Activated CD4-positive, alpha-beta T cell treated with anti-CD3 and anti-CD28 coated beads for 24 hours (primary cell): ENCODE measurements at places on chromosomes 3 and 15.

GRCh38 chr15:29480278-29480677, 210.7 kb upstream of the NSMCE3 start:
- DNase-seq: no peak

DNA sequence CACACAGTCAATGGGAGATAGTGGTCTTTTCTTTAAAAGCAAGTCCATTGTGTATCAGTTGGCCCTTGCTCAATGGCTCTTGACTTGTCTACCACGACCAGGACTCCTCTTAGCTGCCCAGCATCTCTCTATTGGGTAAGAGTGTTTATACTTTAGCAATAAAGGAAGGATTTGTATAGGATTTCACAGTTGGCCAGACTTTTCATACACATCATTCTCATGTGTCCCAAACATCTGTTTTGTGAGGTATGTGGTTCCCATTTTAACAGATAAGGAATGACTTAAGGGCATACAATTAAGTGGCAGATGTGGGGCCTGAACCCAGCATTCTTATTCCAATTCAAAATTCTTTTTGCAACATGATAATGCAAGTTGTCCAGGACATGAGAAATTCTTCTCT, 191.5 kb downstream of the CHST2 start:
- DNase-seq: no peak

GRCh38 chr15:90496791-90497190, 32.9 kb upstream of the CRTC3 start:
- no peak for DNase-seq

DNA sequence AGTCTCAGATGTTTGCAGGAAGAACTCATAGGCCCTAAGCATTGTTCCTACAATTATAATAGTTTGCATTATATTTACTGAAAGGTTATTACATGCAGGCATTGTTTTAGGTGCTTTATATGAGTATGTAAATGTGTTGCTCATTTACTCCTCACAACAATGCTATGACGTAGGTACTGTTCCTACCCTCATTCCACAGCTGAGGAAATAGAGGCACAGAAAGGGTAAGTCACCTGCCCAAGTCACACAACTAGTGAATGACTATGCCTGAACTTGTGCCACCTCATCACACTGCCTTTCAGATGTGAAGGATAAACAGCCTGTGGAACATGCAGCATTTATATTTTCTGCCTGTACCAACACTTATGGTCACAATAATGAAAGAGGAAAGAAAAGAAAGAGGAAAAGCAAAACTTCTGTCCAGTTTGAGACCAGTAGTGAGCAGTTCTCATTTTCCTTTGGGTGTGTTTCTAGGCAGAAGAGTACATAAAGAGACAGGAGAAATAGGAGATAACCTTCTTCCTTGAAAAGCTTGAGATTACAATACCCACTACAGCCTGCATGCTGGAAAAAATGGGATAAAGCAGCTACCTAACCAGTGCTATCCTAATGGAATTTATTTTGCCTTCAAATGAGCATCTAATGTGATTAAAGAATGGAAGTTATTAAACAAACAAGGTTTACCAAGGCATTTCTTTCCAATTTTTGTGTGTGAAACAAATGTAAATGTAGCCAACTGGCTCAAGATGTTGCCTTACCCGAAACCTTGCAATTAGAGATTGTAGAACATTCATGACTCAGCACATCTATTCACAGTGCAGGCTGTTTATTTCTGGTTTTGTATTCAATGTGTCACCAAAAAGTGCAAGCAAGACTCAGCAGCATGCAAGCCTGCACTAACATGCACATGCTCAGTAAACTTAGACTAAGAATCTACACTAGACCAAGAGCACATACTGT, 20.5 kb upstream of the ENTPD3 start:
- no peak for DNase-seq

GRCh38 chr3:28039234-28039633, 202.2 kb upstream of the CMC1 start:
- no peak for DNase-seq

DNA sequence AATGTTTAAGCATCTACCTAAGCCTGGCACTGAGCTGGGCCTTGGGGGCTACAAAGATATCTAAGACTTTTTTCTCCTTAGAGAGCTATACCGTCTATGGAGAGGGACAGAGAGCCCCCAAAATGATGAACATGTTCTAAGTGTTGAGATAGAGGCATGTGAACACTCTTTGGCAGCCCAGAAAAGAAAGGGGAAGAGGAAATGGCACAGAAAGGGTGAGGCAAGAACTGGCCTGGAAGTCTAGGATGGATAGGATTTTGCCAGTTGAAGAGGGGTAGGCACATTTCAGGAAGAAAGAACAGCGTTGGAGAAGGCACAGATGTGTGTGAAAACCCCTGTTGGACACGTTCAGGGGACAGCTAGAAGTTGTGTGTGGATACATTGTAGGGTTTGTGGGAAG, 276.2 kb upstream of the LRRFIP2 start:
- no peak for DNase-seq
